ENCODE measurements at places on chromosomes 4 and X. TPM values are rescaled to one million over a fixed set of nuclear protein-coding genes. Genes with fewer than 3 reads are reported as not detected.
A peak's percentile ranks its signal among the peaks of the same experiment; 100 is the strongest.

Gene TRPC5OS
- not detected for total RNA-seq

Gene CFP
- 2.8 TPM for total RNA-seq

GRCh38 chr4:104571341-104571740 lies 76.6 kb upstream of the CXXC4 start:
- H3K36me3 ChIP-seq = no peaks in the 10 kb centered on the region
- DNase-seq = peak; percentile 39

GRCh38 chr4:17762726-17763125 lies 18.7 kb downstream of the FAM184B start:
- 0 out of 2 replicates have a peak, but pooled peaks cover 11% of the 10 kb centered on the region for H3K36me3 ChIP-seq
- no peaks in the 10 kb centered on the region for H3K27me3 ChIP-seq
- peaks cover 5% of the 10 kb centered on the region for H3K4me1 ChIP-seq

DNA sequence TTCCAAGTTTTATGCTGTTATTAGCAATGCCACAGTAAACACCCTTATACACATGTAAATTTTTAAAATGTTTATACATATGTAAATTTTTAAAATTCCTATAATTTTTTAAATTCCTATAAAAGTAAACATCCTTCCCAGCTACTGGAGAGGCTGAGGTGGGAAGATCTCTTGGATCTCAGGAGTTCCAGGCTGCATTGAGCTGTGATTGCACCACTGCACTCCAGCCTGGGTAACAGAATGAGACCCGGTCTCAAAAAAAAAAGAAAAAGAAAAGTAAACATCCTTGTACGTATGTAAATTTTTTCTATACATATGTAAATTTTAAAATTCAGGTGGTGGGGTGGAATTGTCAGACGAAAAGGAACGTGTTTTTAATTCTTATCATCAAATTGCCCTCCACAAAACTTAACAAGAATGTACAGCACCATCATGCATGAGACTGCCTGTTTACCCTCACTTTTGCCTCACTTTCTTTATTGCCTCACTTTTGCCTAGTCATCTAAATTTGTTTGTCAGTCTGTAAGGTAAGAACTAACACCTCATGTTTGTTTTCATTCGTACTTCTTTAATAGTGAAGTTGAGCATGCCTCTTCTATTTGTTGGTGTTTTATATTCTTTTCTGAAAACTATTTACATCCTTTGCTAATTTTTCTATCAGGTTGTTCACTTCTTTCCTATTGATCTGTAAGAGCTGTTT lies 8.0 kb downstream of the SLC7A3 start:
- H3K27ac ChIP-seq = peak overlapping the region; percentile 97
- no peaks in the 10 kb centered on the region for H3K27me3 ChIP-seq
- H3K4me1 ChIP-seq = no peaks in the 10 kb centered on the region
- peaks cover 23% of the 10 kb centered on the region for H3K36me3 ChIP-seq
- DNase-seq = no peak

DNA sequence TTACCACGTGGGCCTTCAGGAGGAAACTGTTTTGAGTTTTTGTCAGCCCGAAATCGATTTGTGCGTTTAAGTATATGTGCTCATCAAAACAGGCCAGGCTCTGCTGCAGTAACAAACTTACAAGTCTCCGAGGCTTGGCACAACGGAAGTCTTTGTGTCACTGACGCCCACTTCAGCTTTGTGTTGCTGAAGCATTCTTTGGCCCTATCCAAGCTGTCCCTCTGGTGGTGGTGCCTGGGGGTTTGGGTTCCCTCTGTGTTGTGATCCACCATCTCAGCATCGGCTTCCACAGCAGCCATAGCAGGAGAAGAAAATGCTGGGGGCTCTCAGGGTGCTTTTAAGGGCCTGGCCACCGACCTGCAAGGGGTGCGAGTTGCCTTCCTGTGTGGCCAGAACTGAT lies 176.4 kb downstream of the PTTG2 start:
- no peak for DNase-seq
- H3K36me3 ChIP-seq = peaks cover 50% of the 10 kb centered on the region
- H3K27ac ChIP-seq = no peak overlapping the region
- H3K4me3 ChIP-seq = no peak overlapping the region
- H3K27me3 ChIP-seq = no peaks in the 10 kb centered on the region

All from H9 (cell line).